Stimulated activated CD4-positive, alpha-beta T cell treated with anti-CD3 and anti-CD28 coated beads, Interleukin-1b, Interleukin-23, amount 100 ng/mL, for 1 hour (primary cell): ENCODE measurements at places on chromosomes 7 and 10.

DNA sequence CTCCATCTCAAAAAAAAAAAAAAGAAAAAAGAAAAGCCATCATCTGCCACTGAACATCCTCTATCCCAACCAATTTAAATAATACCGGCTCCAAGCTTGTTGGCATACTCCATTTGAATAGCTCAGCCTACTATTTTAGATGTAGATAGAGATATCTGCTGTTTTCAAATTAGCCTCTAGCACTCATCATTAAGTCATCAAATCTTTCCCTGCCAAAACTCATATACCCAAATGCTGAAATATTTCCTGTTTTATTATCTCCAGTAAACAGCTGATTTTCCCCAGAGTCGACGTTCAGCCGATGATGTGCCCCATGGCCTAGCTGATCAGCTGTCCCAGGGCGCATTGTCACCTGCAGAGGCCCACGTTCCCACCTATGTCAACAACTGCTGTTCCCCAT is 34.5 kb upstream of the FRMD4A start:
- no peak for DNase-seq

DNA sequence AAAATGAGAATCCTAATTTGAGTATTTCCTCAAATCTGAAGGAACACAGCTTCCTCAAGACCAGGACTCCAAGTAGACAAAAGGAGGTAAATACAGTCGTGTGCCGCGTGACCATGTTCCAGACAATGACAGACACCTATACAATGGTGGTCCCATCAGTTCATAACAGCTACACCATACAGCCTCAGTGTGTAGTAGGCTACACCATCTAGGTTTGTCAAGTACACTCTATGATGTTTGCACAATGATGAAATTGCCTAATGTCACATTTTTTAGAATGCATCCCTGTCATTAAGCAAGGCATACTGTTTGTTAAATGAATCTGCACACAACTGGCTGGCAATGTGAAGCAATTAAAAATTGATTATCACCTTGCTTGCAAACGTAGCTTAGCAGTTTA is 107.9 kb downstream of the PROSER2 start:
- no peak for DNase-seq

DNA sequence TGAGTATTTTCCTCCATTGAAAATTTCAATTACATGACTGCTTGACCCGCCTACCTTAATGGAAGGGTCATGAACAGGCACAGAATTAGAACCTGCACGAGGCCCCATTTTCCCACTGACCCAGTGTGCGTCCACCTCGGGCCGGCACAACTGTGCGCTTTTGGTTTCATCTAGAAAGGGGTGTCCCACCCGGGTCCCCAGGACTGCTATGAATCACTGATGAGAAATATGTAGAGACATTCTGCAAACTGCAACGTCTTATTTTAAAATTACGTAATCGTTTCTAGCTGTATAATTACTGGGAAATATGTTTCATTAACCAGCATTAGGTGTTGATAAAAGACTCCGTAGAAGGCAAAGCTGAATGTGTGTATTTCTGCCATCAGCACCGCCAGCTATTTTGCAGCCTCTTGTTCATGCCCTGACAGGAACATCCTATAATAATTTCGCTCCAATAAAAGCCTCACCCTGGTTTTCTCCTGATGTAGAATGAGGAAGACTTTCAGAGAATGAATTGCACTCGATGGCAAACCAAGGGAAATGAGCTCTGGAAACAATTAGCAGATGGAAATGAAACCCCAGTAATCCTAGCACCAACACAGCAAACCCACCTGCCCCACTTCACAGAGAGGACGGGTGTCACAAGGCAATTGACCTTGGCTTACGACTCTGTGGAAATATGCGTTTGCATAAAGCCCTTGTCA is 562.1 kb downstream of the DNAJB6 start:
- DNase-seq, result no peak

DNA sequence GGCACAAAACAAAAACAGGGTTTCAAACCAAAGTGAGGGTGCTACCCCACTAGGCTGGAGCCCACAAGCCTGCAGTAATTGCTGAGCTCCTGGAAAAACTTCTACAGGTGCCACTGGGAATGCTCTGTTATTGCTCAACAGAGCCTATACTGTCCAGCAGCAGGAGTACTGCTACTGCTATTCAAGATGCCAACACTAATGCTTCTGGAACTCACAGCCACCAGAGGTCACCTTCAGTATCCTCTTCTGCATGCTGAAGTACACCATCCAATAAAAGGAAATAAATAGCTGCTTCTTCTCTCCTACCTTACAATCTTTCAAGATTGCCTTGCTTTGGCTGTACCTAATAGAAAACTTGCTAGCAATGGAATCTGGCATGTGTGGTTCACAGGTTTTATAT is 222.0 kb downstream of the LRRN3 start:
- DNase-seq, result no peak

DNA sequence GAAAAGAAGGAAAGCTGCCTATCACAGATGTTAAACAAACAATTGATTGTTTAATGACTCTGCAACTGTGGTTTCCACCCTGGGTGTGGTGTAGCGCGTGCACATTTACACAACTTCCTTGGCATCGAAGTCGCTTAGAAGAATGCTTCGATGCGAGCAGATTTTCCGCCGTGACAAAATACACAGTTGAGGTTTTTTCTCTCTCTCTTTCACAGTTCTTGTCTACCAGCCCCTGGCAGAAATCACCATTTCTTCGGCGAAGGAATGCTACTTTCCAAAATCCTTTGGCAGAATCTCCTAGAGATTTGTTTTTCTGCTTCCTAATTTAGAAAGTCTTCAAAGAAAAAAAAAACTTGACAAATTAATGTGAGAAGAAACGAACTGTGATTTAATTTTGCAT is 70.7 kb upstream of the C1QL3 start:
- DNase-seq, result no peak

GRCh38 chr10:133196221-133196915 is 33.6 kb upstream of the UTF1 start:
- no peak for DNase-seq

- no peak for DNase-seq
Observed at GRCh38 chr7:117009705-117010361, 56.5 kb downstream of the ST7 start.

DNA sequence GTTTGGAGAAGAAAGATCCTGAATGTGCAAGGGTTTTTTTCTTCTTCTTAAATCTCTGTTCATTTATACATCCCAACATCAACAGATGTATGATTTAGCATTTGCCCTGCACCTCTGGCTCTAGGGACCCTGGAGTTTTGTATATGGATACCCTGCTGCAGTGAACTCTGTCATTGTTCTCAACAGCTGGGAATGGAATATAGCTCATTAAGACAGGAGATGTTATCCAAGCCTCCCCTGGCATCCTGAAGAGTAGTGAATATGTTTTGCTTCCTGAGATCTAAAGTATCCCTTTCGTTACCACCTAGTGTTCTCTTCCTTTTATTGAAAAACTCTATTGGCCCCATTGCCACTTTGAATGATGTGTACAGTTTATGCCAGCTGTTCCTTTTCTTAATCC is 275.9 kb downstream of the EXOC4 start:
- no peak for DNase-seq

GRCh38 chr7:4479367-4480039 is 202.6 kb upstream of the FOXK1 start:
- no peak for DNase-seq

GRCh38 chr7:90850066-90850465 is 253.9 kb downstream of the CDK14 start:
- no peak for DNase-seq

- no peak for DNase-seq
Observed at GRCh38 chr7:148750442-148751355, 52.0 kb downstream of the CUL1 start.

DNA sequence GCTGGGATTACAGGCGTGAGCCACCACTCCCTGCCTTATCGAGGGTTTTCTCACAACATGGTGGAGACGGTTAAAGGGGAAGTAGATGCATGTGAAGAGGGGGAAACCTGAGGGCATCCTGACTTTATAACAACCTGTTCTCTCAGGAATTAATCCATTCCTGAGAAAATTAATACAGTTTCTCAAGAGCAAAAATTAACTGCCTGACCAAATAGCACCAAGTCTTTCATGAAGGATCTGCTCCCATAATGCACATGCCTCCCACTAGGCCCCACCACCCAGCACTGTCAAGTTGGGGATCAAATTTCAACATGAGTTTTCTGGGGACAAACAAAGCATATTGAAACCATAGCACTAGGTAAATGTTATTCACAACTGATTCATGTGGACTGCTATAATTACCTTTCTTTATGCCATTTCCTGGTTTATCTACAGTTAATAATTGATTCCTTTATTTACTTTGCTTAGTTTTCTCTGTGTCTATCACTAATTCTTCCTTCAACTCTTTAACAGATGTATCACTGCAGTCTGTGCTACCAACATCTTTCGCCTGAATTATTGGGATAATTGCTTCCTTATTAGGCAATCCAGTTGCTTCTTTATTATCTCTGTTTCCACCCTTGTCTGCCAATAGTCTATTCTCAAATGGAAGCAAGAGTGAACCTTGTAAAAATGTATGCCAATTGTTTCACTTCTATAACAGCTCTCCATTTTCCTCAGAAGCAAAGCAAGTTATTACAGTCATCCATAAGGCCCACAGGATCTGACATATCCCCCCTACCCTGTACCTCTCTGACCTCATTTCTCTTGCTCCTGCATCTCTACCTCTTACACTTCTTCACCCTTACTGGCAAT is 12.9 kb upstream of the MICU1 start:
- no peak for DNase-seq

DNA sequence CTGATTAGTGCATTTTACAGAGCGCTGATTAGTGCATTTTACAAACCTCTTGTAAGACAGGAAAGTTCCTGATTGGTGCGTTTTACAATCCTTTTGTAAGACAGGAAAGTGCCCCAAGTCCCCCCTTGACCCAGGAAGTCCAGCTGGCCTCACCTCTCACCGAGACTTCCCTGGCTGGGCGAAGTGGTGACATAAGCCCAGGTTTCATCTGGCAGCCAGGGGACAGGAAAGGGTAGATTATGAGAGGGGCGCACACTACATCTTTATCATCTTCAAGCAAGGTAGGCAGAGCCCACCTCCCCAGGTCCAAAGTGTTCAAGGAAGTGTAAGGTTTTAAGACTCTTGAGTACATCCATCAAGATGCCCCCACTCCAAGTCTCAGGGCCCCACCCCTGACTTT is 5.5 kb upstream of the GDF10 start:
- DNase-seq, result no peak

GRCh38 chr7:72343991-72344390 is 68.1 kb downstream of the CALN1 start:
- DNase-seq, result no peak

GRCh38 chr10:71382028-71382427 is 14.7 kb upstream of the CDH23 start:
- no peak for DNase-seq

DNA sequence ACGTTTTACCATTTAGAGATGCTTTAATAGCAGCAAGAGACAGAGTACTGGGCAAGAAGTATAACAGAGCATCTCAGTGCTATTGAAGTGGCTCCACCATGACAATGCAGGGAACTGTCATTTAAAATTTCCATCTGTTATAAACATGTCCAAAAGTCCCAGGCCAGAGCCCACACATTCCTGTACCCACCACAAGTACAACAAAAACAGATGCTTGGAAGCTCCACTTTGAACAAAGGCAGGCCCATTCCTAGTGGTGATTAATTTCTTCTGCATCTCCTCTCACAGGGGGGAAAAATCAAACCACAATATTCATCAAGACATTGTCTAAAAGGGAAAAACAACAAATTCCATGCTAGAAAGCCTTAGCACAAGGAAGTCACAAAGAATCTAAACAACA is 627.9 kb downstream of the PARD3 start:
- no peak for DNase-seq

DNA sequence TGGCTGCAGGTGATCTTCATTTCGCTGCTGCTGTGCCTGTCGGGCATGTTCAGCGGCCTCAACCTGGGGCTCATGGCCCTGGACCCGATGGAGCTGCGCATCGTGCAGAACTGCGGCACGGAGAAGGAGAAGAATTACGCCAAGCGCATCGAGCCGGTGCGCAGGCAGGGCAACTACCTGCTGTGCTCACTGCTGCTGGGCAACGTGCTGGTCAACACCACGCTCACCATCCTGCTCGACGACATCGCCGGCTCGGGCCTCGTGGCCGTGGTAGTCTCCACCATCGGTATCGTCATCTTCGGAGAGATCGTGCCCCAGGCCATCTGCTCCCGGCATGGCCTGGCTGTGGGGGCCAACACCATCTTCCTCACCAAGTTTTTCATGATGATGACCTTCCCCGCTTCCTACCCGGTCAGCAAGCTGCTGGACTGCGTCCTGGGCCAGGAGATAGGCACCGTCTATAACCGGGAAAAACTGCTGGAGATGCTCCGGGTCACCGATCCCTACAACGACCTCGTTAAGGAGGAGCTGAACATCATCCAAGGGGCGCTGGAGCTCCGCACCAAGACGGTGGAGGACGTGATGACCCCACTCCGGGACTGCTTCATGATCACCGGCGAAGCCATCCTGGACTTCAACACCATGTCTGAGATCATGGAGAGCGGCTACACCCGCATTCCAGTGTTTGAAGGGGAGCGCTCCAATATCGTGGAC is 1.3 kb downstream of the CNNM2 start:
- DNase-seq, result no peak

DNA sequence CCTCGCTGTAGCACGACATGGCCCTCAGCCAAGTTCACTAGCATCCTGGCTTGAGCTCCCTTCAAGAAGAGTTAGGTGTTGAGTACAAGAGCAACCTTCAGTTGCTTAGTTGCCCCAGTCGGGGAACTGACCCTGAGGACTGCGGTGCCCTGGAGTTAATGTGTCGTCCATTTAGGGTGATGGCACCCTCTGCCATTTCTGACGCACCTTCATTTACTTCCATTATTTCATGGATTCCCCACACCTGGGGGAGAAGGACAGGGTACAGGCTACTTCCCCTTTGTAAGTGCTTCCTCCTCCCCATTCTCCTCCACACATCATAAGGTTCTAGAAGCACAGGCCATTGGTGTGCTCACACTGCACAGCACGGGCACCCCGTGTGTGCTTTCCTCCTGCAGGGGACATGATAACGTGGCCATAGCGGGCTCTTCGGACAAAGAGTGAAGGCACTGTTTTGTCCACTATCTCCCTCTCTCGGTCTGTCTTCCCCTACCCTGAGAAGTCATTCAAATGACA is 1.8 kb downstream of the ALOX5 start:
- no peak for DNase-seq

DNA sequence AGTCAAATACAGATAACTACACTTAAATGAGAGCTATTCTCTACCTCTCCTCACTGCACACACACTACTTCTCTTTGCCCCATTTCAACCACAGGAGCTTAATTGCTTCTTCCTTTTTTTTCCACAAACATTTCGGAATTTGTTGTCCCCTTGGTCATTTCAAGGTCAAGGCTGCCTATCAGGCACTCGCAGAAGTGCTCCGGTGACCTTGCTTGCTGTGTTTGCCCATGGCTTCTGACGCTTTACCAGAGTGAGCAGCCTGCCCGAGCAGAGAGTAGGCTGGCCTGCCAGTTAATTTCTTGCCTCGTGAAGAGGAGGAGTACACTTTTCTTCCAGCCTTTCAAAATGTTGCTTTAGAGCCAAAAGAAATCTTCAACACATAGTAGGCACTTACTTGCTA is 297.1 kb upstream of the LRGUK start:
- no peak for DNase-seq

GRCh38 chr7:31735991-31736982 is 49.3 kb downstream of the PPP1R17 start:
- no peak for DNase-seq

GRCh38 chr10:124296121-124296812 is 122.5 kb downstream of the OAT start:
- DNase-seq, result no peak
